ENCODE measurements at places on chromosomes 7 and 10.

DNA sequence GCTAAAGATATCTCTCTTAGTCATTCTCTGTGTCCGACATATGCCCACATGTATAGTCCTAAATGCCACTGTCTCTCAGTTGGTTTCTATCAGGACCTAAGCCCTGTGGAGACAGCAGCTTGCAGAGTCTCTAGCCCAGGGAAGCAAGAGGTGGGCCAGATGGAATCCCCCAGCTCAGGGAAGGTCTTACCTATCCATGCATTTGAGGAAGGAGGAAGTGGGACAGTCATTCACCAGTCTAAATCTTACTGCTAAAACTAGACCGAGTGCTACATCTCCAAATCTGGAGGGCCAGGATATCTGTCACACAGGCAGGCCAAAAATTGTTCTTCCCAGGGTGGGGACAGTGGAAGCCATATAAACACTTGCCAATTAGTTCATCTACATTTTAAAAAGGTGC, 26.4 kb upstream of the HERPUD2 start:
- no peak for DNase-seq

- no peak for DNase-seq
Measured at GRCh38 chr10:43200538-43201390, 62.5 kb downstream of the CSGALNACT2 start.

GRCh38 chr7:68760556-68760955, 837.7 kb upstream of the AUTS2 start:
- DNase-seq = no peak

- no peak for DNase-seq
Measured at GRCh38 chr10:60384708-60385398, 4.8 kb downstream of the ANK3 start.

GRCh38 chr10:114322344-114322743, 82.0 kb downstream of the AFAP1L2 start:
- no peak for DNase-seq

- no peak for DNase-seq
Measured at GRCh38 chr10:19788075-19788686, 28.1 kb upstream of the PLXDC2 start.

GRCh38 chr10:80416479-80417098, 8.2 kb downstream of the PRXL2A start:
- no peak for DNase-seq

GRCh38 chr10:4525103-4525502, 300.9 kb upstream of the AKR1E2 start:
- no peak for DNase-seq

GRCh38 chr10:126849646-126850045, 55.6 kb upstream of the DOCK1 start:
- no peak for DNase-seq

- DNase-seq = no peak
Measured at GRCh38 chr10:61684894-61685507, 22.3 kb downstream of the CABCOCO1 start.

DNA sequence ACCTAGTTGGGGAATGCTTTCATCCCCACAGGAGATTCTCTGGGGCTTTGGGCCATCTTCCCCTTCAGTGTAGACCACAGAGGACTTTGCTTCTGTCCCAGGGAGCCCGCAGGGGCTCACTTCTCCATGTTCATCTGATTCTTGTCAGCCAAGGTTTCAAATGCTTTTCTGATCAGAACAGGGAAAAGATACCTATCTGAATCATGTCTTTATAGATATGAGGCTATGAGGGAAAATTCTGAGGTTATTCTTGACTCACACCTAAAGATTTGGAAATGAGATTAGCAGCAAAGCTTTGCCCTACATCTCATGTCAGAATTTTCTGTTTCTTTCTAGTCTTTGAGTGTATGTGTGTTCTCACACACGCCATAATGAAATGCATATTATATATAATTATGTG, 53.3 kb downstream of the FIGNL1 start:
- DNase-seq = no peak

DNA sequence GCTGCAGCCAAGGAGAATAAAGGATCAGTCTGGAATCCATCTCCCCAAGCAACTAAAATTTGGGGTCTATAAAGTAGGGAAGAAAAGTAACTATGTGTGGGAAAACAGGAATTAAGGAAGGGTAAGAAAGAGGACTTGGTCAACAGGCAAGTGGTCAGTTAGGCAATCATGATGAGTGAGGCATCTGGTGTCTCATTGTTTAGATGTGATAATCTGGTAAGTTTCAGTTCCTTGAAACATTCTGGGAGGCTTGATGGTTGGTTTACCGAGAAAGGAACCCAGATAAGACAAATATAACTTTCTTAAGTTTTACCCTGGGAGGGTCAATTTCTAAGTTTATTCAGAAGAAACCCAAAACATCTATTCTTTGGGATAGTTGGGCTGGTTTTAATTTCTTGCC, 22.3 kb downstream of the HYAL4 start:
- DNase-seq = no peak

- DNase-seq = no peak
Measured at GRCh38 chr10:7819121-7819460, 786 bp downstream of the TAF3 start.

- DNase-seq = no peak
Measured at GRCh38 chr7:131436384-131436783, 108.7 kb downstream of the MKLN1 start.

DNA sequence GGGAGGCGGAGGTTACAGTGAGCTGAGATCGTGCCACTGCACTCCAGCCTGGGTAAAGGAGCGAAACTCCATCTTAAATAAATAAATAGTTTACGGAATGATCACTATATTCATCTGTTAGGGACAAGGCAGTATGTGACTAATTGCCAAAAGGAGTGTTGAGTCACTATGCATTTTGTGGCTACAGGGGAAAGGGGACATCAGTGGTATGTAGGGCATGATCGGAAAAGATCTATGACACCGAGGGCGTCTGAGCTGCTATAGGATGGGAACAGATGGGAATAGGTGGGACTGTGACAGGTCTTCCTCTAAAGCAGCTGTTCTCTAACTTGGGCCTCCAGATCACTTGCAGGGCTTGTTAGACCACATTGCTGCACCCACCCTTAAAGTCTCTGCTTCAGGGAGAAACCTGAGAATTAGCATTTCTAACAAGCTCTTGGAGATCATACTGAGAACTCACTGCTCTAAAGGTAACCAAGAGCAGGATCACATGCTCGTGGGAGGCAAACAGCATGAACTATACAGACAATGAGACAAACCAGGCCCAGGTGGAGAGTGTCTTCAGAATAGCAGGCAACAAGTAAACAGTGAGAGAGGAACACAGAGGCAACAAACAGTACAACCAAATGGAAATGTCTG, 65.1 kb upstream of the ITGA8 start:
- no peak for DNase-seq

DNA sequence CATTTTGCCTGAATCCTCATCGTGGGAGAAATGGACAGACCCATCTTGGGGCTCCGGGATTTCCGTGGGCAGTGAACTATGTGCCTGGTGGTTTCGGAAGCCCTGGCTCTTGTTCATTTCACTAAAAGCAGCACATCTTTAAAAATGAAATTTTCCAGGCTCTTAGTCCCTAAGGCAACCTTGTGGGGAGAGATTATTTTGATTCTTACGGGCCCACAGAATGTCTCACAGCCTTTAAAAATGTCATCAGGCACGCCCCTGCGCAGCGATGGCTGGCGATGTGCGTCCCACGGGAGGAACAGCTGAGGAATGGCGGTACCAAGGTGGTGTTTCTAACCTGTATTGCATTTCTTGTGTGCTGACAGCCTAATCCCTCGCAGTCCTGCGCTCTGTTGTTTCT, 189.7 kb downstream of the CCDC3 start:
- DNase-seq = no peak

DNA sequence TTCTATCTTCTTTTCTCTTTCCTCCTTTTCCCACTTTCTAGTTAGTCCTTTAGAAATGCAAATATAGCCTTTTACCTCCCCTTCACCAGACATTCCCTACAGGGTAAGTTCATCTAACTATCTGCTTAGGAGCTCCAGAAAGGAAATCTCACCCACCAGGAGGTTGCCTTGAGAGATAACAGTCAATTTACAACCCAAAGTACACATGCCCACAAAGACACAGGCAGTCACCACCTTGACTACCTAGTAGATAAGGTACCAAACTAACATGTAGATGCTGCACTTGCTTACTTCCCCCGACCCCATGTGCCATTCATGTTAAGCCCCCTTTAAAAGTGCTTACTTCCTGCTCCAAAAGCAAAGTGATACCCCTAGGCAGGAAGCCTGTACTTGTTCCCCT, 12.8 kb upstream of the CREB3L2 start:
- DNase-seq = no peak

DNA sequence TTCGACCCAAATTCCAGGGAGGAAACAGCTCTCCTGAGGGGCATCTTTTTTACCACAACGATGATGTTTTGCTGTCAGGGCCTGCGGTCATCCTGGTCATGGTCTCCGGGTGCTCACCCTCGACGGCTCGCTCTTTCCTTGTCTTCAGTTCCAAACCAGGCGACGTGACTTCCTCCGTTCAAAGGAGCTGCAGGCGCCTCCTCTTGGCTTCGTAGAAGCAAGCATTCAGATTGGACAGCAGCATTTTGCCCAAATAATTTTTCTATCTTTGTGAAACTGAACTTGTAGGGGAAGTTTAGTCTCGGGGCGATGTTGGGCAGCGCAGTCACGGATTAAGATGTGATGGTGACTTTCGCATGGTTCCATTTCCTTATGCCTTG, 208.9 kb downstream of the DNAJB6 start:
- no peak for DNase-seq

DNA sequence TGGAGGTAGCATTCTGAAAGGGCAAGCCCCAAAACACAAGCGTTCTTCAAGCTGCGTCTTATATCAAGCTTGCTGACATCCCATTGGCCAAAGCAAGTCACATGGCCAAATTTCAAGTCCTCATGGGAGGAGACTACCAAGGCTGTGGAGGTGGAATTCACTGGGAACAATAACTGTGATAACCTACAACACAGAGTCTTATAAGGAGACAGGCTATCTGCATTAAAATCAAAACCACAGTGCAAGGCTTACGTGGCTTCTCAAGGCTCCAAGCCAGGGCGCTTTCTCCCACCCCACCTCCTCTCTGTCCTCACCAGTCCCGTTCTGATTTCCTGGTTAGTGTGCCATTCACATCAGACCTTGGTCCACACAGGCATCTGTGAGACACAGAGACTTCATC, 39.4 kb downstream of the ADRB1 start:
- DNase-seq = no peak

GRCh38 chr7:137871170-137871915, 24.6 kb upstream of the DGKI start:
- no peak for DNase-seq
